Esophagus squamous epithelium (tissue), 5 donors: ENCODE measurements at places on chromosomes 16 and 17.

GRCh38 chr16:28990375-28991040 lies 5.7 kb downstream of the LAT start:
- no peak for DNase-seq

GRCh38 chr16:2825049-2825742 lies 4.9 kb upstream of the ZG16B start:
- DNase-seq = no peak

DNA sequence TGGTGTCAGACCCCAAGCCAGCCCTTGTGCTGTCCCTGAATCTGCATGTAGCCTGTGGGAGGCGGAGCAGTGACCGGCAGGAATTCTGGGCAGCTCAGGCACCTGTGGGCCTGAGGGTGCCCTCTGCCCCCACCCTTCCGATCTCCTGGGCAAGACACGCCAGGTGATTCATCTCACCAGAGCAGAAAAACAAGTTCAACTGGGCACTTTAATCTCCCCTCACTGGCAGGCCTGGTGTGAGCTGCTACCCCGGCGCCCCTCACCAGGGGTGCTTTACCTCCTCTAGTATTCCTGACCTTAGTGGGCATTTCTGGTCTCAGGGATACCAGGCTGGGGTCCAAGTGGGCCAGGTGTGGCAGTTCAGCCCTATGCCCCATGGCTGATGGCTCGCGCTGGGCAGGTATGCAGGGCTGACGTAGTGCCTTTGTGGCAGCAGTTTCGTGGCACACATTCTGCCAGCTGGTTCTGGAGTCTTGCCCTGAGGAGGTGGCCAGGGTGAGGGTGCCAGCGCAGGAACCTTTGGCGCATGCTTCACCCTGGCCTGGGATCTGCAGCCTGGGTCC lies 6.0 kb downstream of the ERBB2 start:
- DNase-seq = no peak

- no peak for DNase-seq
Measured at GRCh38 chr16:71781741-71782140, 26.9 kb downstream of the AP1G1 start.

DNA sequence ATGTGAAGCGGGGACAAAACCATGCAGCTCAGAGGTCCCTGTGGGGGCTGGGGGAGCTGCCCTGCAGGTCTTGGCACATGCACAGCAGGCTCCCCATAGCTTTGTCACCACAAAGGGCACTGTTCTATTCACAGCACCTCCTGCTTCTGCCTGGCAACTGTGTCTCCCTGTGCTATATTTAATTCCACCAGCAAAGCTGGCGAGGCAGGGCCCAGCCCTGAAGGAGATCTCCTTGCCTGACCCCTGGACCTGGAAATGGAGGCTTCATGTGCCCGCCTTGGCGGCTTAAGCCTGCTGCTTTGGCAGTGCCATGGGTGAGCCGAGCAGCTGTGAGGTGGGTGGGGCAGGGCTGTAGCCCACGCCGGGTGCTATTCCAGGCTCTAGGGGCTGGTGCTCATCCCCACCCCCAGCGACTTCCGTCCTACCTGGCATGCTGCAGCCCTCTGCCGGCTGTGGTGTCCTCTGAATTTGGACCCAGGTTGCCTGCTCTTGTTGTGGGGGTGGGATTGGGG lies 6.8 kb downstream of the LDHD start:
- DNase-seq = no peak

DNA sequence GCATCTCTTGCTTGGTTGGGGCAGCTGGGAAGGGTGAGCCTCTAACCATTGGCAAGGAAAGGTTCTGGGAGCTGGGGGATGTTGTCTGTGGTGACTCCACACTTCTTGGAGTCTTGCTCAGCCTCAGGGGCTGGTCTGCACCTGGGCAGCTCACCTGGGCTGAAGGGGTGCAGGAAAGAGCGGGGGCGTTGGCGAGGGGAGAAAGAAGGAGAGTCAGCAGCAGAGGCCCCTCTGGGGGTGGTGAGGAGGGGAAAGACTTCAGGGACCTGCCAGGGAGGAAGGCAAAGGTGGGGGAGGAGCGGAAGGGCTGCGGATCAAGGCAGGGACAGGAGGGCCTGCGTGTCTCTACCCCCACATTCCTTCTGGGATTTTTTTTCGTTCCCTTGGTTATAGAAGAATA lies 47.7 kb downstream of the CCDC42 start:
- DNase-seq = no peak

GRCh38 chr16:1042866-1043265 lies 29.7 kb upstream of the SSTR5 start:
- no peak for DNase-seq

DNA sequence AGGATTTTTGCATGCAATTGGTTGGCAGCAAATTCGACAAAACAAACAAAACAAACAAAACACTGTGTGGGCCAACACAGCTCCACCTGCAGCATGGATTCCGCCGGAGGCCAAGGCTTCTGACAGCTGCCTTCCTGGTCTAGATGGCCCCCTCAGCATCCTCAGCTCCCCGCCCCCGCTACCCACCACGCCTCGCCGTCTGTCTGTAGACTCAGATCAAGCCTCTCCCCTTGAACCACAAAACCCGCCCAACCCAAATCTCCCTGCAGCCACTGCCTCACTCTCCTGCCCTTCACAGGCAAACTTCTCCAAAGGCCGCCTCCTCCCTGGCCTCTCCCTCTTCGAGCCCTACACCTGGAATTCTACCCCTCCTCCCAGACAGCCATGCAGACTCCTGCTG lies 57.9 kb downstream of the RTN4RL1 start:
- no peak for DNase-seq

GRCh38 chr17:73091410-73091769 lies 1.1 kb downstream of the SLC39A11 start:
- DNase-seq = no peak
